Stimulated activated CD8-positive, alpha-beta memory T cell treated with anti-CD3 and anti-CD28 coated beads, Interleukin-4, amount 100 ng/mL, for 1 hour (primary cell): ENCODE measurements at places on chromosomes 12 and 14.

GRCh38 chr12:93115198-93115601 lies 186.1 kb upstream of the EEA1 start:
- no peak for DNase-seq

- no peak for DNase-seq
These were observed 91.9 kb downstream of the VRK1 start for GRCh38 chr14:96889091-96889490.

DNA sequence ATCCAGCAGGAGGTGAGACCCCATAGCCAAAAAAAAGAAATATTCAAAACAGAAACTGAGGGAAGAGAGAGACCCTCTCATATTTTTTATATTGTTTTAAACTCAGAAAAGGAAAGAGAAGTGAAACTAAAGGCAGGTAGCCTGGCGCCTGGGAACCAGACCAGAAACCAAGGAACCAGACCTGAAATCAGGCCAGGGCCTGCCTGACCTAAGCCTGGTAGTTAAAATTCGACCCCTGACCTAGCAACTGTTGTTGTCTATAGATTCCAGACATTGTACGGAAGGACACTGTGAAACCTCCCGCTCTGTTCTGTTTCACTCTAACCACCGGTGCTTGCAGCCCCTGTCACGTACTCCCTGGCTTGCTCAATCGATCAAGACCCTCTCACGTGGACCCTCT lies 38.5 kb upstream of the CD163 start:
- DNase-seq, result no peak

DNA sequence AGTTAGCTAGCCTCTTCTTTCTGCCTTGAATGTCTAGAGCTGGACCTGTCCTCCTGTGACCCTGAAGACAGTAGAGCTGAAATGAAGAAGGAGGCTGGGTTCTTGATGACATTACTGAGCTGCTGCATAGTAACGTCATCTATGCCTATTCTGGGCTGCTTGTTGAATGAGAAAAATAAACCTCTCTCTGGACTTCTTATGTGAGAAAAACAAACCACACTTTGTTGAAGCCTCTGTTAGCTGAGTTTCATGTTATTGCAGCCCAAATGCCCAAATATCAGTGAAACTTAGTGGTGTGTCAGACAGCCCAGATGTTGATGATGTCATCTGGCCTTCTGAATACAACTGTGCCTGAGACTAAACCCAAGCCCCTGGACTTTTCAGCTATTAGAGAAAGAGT lies 67.0 kb upstream of the MAX start:
- DNase-seq, result no peak

GRCh38 chr14:39232554-39233415 lies 930 bp upstream of the MIA2 start:
- DNase-seq, result no peak

- no peak for DNase-seq
These were observed 107.9 kb downstream of the SLC38A4 start for GRCh38 chr12:46717868-46718267.

DNA sequence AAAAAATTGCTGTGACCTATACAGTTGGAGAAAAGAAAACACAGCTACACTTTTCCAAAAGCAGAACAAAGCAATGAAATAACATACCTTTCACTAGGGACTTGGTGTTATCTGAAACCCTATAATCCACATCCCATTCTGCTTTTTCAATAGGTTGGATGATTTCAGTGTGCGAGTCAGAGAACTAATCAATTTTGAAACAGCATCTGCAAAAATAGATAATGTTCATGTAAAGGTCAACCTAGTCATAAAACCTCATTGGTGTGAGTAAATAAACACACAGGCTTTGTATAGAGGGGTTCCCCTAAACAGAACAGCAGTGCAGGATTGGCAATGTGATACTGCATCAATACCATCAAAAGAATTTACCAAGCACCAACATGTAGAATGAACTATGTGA lies 173.0 kb upstream of the G2E3 start:
- no peak for DNase-seq

- DNase-seq, result no peak
These were observed 427.4 kb downstream of the AACS start for GRCh38 chr12:125492354-125493270.

DNA sequence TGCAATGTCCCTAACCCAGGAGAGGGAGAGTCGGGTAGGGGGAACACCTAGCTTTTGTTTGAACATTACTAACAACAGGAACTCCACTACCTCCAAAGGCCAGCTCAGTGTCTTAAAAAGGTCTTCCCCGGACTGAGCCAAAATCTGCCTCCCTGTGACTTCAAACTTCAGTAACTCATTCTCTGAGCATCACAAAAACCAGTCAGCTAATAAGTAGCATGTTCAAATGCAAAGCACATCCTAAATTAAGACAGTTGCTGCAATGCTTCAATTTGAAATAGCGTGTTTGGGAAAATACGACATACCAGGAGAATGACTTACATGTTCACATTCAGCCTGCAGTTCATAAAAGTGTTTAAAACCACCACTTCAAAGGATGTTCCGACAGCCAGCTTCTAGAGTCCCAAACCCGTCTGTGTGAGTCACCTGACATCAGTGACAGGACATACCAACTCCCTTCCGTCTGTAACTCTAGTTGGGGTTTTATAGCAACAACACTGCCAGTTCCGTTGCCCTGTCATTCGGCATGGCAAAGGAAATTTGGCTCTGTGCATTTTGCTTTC lies 13.0 kb downstream of the ZFP36L1 start:
- DNase-seq, result no peak

- DNase-seq, result no peak
These were observed 201.9 kb downstream of the DAD1 start for GRCh38 chr14:22386924-22387775.

DNA sequence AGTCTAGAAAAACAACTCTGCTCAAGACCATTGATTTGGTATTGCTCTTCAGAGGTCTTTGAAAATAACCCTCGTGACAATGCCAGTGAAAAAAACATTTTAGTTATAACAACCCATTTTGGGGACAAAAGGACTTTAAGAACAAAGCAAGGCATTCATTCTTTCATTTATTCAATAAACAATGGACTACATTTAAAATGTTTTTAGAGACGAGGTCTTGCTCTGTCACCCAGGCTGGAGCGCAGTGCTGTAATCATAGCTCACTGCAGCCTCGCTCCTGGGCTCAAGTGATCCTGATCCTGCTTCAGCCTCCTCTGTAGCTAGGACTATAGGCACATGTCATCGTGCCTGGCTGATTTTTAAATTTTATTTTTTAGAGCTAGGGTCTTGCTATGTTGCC lies 7.7 kb upstream of the KICS2 start:
- no peak for DNase-seq

DNA sequence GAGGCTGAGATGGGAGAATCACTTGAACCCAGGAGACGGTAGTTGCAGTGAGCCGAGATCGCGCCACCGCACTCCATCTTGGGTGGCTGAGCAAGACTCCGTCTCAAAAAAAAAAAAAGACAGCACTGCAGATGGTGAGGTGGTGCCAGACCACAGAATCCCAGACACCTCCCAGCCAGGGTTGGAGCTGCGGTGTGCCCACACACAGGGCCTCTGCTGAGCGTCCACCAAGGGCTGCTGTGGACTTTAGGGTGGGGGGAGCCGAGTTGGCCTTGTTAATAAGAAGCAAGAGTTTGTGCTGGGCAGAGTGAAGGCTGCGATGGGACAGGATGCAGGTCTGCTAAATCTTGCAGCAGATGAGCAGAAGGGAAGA lies 14.2 kb downstream of the KMT5A start:
- DNase-seq, result no peak
